ENCODE measurements at places on chromosomes 4 and X. TPM values are rescaled to one million over a fixed set of nuclear protein-coding genes. Genes with fewer than 3 reads are reported as not detected.
A peak's percentile ranks its signal among the peaks of the same experiment; 100 is the strongest.

DNA sequence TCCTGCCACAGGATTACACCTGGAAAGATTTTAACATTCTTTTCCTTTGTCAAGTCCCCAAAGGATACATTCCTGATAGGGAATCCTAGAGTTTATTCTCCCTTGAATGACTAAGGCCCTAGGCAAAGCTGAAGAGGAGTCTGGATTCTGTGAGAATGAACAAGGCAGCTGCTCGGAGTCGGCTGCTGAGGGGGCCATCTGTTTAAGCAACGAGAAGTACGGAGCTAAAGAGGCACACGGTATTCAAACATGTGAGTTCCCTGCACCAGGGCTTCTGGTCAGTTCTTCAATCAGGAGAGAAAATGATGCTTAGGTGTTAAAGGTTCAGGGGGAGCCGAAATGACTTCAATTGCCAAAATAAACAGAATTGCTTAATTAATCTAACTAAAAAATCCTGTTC is 97.6 kb downstream of the MGST2 start:
- no peak for DNase-seq

DNA sequence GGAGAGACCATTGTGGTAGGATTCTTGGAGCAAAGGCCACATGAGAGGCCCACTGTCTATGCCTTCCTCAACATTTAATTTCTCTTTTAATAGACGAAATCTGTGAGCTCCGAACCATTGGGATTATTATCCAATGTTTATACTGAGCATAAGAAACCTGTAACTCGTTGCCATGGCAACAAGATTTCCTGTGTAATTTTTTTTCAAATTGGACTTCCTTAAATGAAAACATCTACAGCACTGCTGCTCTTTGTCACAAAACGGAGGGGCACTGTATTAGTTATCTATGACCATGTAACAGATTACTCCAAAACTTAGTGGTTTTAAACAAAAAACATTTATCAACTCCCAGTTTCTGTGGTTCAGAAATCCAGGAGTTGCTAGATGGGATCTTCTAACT is 38.7 kb downstream of the PPP1R2C start:
- no peak for DNase-seq

GRCh38 chrX:47646636-47647035 is 3.7 kb downstream of the ELK1 start:
- DNase-seq, result no peak

DNA sequence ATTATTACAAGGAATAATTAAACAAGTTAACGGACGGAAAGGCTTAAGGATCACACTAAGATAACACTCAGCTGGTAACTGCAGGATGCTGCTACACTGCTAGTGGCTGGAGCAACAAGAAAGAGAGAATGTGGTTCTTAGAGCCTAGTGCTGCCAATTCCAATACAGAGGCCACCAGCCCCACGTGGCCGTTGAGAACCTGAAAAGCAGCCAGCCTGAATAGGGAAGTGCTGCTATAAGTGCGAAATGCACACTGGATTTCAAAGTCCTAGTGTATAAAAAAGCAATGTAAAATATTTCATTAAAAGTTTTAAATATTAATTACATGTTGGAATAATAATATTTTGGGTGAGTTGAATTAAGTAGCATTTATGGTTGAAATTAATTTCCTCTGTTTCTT is 257.3 kb upstream of the TAPT1 start:
- no peak for DNase-seq

- DNase-seq, result no peak
Measured at GRCh38 chrX:34790026-34790425, 132.9 kb upstream of the TMEM47 start.

GRCh38 chrX:34300871-34301270 is 168.8 kb upstream of the FAM47A start:
- DNase-seq, result no peak

DNA sequence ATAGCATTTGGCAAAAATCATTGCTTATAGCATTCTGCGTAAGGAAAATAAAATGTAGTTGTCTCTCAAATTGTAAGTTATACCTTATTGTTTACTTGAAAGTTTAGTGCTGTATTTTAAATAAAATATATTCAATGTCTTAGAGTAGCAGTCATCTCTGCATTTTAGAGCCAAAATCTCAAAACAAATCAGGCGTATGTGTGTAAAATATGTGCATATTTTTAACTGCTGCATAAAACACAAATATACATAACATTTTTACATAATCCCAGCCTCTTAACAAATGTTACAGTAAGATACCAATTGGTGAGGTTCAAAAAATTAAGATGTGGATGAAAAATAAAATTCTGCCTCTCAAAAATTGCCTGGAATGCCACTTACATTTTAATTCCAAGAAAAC is 145.8 kb upstream of the AGA start:
- DNase-seq, result no peak

GRCh38 chr4:107197121-107197520 is 161.0 kb upstream of the DKK2 start:
- DNase-seq, result no peak

DNA sequence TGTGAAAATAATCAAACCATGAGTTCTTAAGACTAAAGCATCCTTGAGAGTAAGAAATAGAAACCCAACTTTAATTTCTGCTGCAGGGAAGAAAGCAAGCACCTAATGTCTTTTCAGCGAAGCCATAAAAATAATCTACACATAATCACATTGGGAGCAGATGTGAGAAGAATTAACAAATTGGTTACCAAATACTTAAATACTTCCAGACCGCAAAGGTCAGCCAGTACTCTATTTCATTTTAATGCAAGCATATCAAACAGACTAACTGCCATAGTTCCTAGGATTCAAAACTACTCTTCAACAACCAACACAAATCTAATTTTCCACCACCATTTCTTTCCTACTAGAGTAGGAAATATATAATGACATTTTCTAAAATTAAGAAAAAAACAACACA is 144.8 kb upstream of the SLIT2 start:
- DNase-seq, result no peak

DNA sequence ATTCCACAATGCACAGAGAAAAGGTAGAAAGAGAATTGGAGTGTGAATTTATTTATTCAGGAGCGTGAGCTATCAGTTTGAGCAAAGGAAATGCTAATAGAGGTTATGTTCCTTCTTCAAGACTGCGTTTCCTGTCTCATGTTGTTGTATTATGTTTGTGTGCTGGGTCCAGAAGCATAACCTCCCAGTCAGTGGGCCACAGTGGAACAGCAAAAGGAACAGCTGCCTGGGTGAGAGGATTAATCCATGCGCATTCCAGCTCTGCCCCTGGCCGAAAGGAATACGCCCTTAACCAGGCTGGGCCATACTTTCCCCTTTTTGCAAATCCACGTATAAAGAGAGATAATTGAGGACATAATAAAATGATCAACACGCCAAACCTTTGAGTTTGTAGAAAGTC is 32.4 kb upstream of the ARX start:
- no peak for DNase-seq

- DNase-seq, result no peak
Measured at GRCh38 chr4:85149676-85150075, 183.2 kb upstream of the WDFY3 start.

DNA sequence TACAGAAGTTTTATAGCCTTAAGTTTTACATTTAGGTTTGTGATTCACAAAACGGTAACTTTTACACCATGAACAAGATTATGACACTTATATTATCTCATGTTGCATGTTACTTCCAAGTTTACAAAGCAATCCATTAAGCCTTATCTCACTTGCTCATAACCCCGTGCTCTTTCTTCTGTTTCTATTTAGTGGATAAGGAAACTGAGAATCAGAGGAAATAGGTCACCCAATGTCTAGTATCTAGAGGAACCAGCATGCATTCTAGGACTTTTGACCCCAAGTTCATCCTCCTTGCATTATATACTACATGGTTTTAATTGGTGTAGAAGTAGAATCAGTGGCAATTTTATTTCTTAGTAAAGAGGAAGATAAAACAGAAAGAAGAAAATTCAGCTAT is 67.0 kb upstream of the ANXA3 start:
- no peak for DNase-seq

- DNase-seq, result no peak
Measured at GRCh38 chrX:2427147-2427546, 73.6 kb downstream of the DHRSX start.

DNA sequence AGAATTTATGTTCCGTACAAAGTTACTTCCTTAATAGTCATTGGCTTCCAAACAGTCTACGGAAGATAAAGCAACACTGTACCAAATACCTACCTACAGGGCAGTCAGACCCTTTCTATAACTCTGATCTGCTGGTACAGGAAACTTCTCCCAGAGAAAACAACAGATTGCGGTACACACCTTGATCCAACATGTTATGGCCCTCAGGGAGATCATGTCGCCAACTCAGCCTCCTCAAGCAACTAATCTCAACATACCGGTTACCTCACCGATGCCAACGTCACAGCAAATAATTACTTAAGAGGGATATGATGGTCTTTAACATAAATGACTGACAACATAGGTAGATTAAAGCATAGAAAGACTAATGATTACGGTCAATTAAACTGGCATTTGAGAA is 70.4 kb downstream of the RFC1 start:
- DNase-seq, result no peak

DNA sequence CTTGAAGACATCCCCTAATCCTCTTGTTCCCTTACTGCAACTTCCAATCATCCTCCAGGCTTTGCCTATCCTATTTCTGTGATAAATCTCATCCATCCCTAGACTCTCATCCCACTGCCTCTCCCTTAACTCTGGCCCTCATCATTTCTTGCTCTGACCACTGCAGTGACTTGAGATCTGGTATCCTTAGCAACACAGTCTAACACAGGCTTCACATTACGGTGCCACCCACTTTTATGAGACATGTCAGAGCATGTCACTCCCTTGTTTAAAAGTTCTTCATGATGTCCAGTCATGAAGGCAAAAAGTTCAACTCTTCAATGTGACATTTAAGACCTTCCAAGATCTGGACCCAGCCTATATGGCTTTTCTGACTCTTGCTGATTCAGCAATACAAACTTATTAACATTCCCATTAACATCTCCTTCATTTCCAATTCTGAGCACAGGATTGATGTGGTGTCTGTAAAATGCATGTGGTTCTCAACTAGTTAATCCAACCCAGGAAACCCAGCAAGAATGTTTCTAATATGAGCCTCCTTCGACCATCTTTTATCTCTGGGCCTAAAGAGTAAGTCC is 64.0 kb downstream of the OR13H1 start:
- DNase-seq, result no peak

GRCh38 chrX:133215747-133216146 is 2.4 kb downstream of the TFDP3 start:
- no peak for DNase-seq

- no peak for DNase-seq
Measured at GRCh38 chr4:7426525-7427171, 8.1 kb downstream of the PSAPL1 start.

DNA sequence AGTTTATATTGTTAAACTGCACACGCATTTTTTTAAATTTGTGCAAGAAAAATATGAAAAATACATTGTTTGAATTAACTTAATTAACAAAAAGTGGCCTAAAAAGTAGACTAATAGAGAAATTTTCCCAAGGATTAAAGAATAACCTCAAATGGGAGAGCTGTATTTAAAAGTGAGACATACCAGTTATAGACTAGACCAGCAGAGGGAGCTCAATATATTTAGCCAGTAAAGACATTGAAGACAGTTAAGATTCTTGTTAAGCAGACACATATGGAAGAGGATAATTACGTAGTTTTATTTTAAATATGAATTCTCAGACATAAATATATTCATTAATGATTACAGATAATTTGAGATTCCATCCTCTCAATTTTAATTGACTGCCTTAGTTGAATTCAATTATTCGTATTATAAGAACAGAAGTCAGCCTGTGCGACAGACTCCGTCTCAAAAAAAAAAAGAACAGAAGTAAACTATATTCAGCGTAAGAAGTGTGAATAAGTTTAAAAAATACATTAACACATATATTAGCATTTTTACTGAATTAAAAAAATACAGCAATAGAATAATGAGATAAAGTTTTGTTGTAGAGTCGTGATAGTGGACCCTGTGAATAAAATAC is 64.8 kb downstream of the GLRA3 start:
- no peak for DNase-seq

- DNase-seq, result no peak
Measured at GRCh38 chrX:33190016-33190415, 21.3 kb downstream of the DMD start.

DNA sequence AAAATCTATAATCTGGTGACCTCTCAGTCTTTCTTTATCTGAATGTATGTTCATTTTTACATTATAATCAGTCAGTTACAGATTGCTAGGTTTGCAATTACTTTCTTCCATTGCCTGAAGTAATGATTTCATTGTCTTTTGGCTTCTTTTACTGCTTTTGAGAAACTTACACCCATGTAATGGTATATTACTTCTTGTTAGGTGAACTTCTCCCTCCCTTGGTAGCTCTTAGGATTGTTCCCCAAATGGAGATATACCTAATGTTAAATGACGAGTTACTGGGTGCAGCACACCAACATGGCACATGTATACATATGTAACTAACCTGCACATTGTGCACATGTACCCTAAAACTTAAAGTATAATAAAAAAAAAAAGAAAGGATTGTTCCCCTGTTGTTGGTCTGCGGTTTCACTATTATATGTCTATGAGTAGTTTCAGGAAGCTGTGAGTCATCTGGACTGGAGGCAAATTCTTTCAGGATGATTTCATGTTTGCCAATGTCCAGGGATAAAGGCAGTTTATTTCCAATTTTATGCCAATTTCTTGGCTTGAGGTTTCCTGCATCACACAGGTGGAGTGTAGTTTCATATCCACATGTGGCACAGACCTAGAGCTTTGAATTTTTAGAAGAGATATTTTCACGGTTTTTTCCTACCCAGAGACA is 21.8 kb downstream of the SPANXC start:
- no peak for DNase-seq

DNA sequence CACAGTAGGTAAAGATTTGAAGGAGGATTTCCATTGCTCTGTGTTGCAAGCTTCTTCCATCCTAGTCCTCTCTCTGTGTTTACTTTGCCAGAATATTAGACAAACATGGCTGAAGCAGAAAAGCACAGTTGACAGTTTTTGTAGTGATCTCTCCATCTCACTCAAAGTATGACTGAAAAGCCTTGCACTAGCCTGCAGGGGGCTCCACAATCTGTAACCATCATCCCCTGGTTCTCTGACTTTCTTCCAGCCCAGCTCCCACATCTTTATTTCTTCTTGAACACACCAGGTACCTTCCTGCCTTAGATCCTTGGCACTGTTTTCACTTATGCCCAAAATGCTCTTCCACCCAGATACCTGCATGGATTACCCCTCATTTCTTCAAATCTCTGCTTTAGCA is 34.1 kb upstream of the HHIP start:
- DNase-seq, result no peak

- DNase-seq, result no peak
Measured at GRCh38 chrX:10794203-10794630, 173.8 kb upstream of the MID1 start.

- peak; percentile 49 for DNase-seq
Measured at GRCh38 chr4:89640620-89641366, 196.2 kb downstream of the SNCA start.

MSMO1 gene
- 721 TPM for total RNA-seq

NSUN7 gene
- total RNA-seq, result 4.5 TPM

PRSS12 gene
- total RNA-seq, result 0.25 TPM

SHROOM2 gene
- 5.4 TPM for total RNA-seq

SAGE1 gene
- total RNA-seq, result not detected

TEX13B gene
- total RNA-seq, result not detected

TLR2 gene
- total RNA-seq, result 15.6 TPM

CD99L2 gene
- total RNA-seq, result 9.7 TPM

AGA gene
- 36.7 TPM for total RNA-seq

DLG3 gene
- 2.8 TPM for total RNA-seq

NAP1L2 gene
- total RNA-seq, result 0.17 TPM

CUL4B gene
- total RNA-seq, result 17.5 TPM

SORCS2 gene
- 1.4 TPM for total RNA-seq

HPGD gene
- total RNA-seq, result 7.9 TPM

ADRA2C gene
- 0.19 TPM for total RNA-seq

MAGEA10 gene
- not detected for total RNA-seq

IL21 gene
- not detected for total RNA-seq

CT47B1 gene
- not detected for total RNA-seq

Data from liver (tissue), 10 donors.